Stimulated activated CD4-positive, alpha-beta T cell treated with anti-CD3 and anti-CD28 coated beads, Interleukin-4, amount 100 ng/mL, for 24 hours (primary cell): ENCODE measurements at places on chromosomes 16 and 17.

DNA sequence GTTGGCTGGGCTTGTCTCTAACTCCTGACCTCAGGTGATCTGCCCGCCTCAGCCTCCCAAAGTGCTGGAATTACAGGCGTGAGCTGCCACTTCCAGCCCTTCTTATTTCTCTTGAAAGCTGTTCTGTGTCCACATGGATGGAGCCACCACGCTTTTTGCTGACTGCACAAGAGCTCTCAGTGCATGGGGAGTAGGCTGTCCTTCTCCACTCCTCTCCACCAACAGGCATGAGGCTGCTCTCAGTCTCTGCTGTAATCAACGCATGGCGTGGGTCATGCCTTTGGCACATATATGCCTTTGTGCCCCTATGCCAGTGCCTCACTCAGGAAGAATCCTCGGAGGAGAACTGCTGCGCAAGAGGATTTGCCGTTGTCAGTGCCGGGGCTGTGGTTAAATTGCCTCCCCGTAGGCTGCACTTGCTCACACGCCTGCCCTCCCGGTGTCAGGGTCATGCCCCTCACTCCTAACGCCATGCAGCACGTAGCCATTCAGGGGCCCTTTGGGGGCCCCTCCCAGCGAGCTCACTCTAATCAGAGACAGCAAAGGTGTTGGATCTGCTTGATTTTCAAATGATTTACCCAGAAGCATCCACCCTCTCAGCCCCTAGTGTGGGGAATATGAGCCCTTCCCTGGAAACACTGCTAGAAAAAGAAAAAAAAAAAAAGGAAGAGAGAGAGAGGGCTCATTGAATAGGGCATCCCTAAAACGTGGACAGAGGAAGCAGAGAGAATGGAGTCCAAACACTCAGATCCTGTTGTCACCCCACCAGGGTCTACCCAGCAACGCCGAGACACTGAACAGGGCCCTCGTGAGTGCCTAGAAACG is 47.5 kb upstream of the ZCCHC14 start:
- no peak for DNase-seq

GRCh38 chr16:80743772-80744171 is 60.6 kb downstream of the CDYL2 start:
- DNase-seq = no peak

GRCh38 chr17:73564843-73565242 is 79.4 kb downstream of the SDK2 start:
- no peak for DNase-seq

DNA sequence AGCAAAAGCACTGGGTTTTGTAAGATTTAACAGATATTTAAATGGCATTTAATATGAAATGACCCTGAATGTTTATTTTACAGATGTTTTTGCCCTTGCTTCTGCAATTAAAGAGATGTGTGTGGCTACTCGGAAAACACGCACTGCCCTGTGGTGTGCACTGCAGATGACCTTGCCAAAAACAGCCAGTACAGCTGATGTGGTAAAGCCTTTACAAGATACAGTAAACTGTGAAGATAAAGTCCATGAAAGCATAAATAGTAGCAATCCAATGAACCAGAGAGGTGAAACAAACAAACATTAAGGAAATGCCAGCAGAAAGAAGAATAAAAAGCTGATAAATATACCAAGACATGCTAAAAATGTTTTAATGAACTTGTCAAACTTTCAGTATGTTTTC is 15.7 kb downstream of the CCDC43 start:
- DNase-seq = no peak

- no peak for DNase-seq
These were observed 16.5 kb downstream of the ZNF18 start for GRCh38 chr17:11980813-11981212.

GRCh38 chr16:64983963-64984362 is 137.9 kb downstream of the CDH11 start:
- DNase-seq = no peak

- DNase-seq = no peak
These were observed 7.8 kb upstream of the C17orf99 start for GRCh38 chr17:78138204-78139060.

GRCh38 chr17:68011199-68011665 is 15.0 kb upstream of the C17orf58 start:
- peak; percentile 66 for DNase-seq

- no peak for DNase-seq
These were observed 61.1 kb downstream of the PECAM1 start for GRCh38 chr17:64329588-64329987.

GRCh38 chr17:14329900-14330491 is 29.1 kb downstream of the HS3ST3B1 start:
- no peak for DNase-seq

DNA sequence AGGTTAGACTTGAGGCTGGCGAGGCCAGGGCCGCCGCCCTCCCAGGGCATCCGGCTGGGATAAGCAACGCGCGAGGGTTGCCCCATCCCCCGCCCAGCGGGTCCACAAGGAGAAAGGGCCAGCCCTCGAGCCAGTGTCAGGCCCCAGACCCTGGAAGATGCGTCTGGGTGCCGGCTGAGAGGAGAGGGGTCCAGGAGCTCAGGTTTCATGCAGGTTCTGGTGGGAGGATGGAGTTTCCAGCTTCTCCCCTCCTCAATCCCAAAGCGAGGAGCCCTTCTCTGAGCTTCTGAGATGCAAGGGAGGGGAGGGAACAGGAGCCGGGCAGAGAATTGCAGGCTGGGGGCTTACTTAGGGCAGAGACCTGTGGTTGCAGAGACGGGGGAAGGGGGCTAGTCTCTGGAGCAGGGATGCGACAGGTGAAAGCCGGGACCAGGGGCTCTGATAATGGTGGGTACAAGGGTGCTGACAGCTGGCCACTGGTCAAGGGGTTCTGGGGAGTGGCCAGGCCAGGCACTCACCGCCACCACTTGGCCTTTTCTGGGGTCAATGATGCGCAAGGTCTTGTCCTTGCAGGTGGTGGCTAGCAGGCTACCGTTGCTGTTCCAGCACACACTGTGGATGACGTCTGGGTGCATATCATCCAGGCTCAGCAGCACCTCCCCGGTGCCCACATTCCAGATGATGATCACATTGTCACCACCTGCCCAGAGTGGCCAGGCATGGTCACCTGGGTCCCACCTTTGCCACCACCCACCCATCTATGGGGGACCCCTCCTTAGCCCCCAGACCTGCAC is 4.2 kb downstream of the CORO6 start:
- DNase-seq = no peak

DNA sequence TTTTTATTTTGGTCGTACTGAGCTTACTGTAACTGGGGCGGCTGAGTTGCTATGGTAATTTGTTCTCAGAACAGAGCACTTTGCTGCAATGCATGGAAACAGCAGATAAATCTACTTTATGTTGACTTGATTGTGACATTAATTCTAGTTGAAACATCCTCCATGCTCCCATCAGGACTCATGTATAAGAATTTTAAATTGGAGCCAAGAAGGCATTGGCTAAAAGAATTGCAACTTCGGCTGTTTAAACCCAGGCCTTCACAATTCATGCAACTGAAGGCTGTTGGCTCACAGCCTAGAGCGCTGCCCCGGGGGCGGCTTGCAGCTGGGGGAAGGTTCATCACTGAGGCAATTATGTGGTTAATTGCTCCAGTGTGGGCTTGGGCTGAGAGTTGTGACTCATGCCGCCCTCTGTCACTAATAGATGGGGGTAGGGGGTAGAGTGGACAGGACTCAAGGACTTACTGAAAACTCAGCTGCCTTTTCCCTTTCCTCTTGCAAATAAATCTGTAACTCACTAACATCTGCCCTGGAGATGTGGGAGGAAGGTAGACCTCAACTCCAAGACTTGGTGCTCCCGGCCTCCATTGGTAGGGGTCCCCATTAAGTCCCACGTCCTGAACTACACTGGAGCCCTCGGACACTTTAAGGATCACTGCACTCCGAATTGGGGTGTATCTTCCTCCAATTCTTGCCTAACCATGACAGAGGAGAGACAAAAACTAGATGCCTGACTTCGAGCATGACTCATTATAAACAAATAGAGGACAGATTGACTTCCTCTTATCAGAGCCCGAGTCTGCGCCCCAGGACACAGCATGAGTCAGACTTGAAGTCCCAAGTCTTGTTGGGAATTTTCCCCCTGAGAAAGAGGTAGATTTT is 37.5 kb downstream of the ERCC4 start:
- DNase-seq = peak; percentile 17
